ENCODE measurements at places on chromosomes 2 and 18.

DNA sequence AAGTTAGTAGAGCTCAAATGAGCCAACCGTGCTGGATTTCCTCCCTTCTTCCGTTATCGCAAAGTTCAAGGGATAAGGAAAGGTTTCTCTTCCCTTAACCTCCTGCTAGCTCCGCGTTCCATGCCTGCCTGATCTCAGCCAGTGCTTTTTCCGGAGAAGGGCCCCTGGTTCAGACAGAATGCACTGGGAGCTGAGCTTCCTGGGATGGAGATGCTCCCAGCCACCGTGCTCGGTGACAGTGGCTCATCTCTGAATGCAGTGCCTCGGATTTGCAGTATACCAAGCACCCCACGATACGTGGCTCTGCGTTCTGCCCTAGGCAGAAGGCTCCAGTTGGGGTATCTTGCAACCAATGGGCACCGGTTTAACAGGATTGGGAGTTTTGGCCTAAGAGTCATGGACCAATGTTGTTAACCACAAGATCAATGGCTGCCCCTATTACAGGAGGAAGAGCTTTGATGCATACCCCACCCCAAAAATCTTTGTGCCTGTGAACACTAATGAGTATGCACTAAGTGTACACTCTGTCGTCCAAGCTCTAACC is 876 bp downstream of the CNTNAP5 start:
- DNase-seq: no peak

- no peak for DNase-seq
Observed at GRCh38 chr2:205171261-205171940, 510.9 kb upstream of the NRP2 start.

DNA sequence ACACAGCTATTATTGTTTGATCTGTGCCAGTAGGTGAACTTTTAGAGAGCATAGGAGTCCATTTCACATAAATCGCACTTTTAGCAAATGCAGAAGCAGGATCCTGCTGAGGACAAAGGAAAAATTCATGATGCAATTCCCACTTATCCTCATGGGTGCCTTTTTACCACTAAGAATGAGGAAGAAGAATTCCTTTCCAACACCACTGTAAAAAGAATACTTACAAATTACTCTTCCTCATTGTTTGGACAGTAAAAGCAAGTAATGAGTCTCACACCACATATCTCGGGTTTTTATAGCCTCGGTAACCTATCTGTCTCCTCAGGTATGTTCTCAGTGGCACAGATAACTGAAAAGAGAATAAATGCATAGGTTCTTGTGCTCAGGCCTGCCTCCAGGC is 238.5 kb downstream of the MTX2 start:
- no peak for DNase-seq

- no peak for DNase-seq
Observed at GRCh38 chr2:96816836-96817702, 1.0 kb downstream of the CNNM3 start.

DNA sequence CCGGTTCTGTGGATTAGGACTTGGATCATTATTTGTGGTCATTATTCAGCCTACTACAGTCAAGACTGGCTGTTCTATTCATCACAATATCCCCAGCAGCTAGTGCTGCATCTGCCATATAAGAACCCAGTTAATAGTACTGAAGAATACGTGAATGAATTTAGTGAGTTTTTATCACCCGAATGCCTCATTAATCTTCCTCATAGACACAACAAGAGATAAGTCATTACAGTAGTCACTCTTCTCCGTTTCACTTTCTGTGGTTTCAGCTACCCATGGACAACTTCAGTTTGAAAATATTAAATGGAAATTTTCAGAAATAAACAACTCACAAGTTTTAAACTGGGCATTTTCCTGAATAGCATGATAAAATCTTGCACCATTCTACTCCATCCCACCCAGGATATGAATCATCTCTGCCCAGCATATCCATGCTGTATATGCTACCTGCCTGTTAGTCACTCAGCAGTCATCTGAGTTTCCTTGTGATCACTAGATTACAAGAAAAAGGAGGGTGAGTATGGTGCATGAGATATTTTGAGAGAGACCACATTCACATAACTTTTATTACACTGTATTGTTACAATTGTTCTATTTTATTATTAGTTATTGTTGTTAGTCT is 363.7 kb upstream of the CHAC2 start:
- no peak for DNase-seq

Data from BE2C (cell line).